Stromal cell of bone marrow (primary cell): ENCODE measurements at places on chromosomes 1 and 21.

- DNase-seq, result no peak
These were observed 15.1 kb downstream of the INAVA start for GRCh38 chr1:200909757-200910239.

- no peak for DNase-seq
These were observed 495 bp downstream of the SYNC start for GRCh38 chr1:32701951-32702598.

- no peak for DNase-seq
These were observed 154.5 kb upstream of the KCND3 start for GRCh38 chr1:112143871-112144441.

DNA sequence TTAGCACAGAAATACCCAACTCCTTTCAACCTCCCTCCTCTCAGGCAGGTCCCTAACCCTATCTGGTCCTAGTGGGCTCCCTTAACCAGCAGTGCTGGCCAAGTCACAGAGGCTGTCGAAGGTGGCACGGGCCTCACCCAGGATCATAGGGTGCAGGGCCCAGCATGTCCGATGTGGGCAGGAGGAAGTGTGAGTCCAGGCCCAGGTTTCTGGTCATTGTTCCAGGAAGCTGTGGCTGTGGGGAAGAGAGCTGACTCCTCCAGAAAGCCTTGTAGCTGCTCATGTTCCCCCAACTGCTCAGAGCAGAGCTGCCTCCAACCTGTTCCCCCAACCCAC, 2.4 kb downstream of the CCDC17 start:
- no peak for DNase-seq

- DNase-seq, result no peak
These were observed 1093.2 kb downstream of the ADGRL2 start for GRCh38 chr1:82893712-82894470.

- no peak for DNase-seq
These were observed 582.5 kb downstream of the USP25 start for GRCh38 chr21:16312321-16312720.

- DNase-seq, result no peak
These were observed 2.0 kb upstream of the TRNP1 start for GRCh38 chr1:26991310-26992116.

DNA sequence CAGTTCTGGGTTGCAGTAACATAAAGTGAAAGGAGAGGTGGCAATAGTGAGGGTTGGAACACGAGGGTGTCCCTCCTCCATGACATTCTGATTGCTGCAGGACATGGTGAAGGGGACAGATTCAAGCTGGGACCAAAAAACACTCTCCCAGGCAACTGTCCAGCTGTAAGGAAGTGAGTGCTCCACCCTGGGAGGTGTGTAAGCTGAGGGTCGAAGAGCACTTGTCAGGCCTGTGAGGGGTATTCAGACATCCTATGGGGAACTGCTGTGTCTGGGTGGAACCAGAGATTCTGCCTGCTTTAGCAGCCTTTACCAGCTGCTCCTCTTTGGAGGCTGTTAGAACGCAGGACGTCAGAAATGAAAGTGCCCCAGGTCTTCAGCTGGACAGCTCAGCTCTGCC, 212.1 kb downstream of the TRABD2B start:
- DNase-seq, result no peak

GRCh38 chr1:3019007-3019515, 2.2 kb upstream of the ACTRT2 start:
- DNase-seq, result no peak

- peak; percentile 72 for DNase-seq
These were observed 282.4 kb downstream of the HLX start for GRCh38 chr1:221161571-221162041.

DNA sequence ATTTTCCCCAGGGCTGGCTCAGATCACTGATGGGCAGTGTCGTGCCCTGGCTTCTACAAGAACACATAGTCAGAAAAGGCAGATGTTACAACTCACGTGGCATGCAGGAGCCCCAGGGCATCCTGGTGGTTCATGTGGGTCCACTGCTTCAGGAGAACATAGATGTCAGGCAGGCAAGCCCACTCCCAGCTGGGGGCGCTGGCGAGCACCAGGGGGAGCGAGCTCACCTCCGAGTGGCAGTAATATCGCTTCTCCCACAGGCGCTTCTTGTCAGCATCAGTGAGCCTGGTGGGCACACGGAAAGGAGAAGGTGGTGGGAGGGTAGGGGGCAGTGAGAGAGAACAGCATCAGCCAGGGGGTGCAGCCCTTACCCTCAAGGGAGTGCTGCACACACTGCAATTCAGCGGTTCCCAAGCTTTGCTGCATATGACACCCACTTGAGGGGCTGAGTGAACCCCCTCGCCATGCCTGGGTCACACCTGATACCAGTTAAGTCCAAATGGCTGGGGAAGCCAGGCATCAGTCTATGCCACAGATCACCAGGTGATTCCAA, 34.3 kb upstream of the PPP1R15B start:
- DNase-seq, result no peak

DNA sequence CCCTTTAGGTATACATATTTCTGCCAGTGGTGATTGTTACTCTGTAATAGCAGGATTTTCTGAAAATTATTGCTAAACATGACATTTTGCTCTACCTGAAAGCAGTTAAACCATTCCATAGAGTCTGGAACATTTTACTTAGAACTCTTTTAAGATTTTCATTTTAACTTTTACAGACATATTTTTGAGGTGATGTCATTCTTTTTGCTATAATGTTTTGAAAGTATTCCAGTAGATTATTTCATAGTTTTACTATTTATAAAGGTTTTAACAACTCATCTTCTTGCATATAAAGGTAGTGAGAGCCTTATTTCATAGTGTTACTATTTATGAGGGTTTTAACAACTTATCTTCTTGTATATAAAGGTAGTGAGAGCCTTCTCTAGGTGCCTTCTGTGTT, 42.9 kb downstream of the PTBP2 start:
- DNase-seq, result peak; percentile 1

- DNase-seq, result no peak
These were observed 25.0 kb downstream of the WNT4 start for GRCh38 chr1:22117851-22118250.

DNA sequence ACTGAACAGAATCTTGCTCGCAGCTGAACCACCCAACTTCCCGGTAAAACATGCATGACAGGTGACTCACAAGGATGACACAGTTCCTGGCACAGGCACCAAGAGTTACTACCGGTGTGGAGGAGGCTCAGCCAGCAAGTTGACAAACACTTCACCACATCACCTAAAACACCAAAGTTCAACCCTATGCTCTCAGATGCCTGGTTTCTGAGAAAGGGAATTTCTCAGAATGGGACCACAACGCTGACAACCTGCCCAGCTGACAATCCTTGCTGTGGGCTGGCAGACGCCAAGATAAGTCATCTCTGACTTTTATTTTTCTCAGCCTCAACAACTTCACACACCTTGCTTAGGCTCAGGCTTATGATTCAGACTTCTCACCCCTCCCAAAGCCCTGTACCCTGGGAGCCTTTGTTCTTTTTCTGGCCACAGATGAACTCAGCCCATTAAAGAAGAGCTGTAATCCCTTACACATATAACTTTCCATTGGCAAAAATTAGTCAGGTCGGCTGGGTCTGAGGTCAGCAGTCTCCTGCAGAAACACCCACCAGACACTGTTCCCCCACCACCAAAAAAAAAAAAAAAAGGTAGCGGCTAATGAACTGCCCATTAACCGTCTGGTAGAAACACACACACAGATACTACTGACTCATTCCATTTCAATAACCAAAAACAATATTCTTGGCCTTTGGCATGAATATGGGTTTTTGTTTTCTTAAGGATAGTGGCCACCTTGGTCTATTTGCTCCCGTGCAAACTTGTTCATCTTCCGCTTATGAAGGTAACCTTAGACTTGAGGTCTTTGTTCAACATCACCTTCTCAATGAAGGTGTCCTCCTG, 10.8 kb upstream of the TIAM1 start:
- peak; percentile 52 for DNase-seq

GRCh38 chr1:164337394-164337793, 221.6 kb upstream of the PBX1 start:
- no peak for DNase-seq

DNA sequence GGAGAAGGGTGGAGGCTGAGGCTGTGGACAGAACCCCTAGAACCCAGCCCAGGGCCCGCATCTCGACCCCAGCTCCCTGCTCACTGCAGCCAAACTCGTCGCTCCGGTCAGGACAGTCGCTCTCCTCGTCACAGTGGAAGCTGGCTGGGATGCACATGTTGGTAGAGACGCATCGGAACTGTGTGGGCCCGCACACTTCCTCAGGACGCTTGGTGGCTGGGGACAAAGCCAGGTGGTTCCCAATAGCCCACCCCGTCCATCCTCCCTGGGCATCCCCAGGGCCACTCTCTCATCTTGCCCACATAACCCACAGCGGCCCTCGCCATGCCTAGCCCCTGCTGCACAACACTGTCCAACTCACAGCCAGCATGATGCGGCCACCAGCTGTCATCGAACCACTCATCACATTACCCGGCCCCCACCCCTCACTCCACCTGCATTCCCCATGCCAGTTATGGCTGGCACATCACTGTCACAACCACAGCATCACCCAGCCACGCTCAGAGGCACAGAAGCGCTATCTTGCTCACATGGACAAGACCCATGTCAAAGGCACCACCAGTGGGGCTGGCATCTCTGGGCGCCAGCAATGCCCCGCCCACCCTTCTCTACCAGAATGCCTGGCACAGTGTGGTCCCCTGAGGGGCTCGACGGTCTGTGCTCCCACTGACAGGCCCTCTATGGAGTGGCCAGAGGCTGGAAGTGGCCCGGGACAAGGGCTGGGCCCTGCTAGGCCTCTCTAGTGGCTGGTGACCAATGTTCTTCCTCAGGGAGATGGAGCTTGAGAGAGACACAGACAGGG, 51.7 kb downstream of the HSPG2 start:
- DNase-seq, result no peak

DNA sequence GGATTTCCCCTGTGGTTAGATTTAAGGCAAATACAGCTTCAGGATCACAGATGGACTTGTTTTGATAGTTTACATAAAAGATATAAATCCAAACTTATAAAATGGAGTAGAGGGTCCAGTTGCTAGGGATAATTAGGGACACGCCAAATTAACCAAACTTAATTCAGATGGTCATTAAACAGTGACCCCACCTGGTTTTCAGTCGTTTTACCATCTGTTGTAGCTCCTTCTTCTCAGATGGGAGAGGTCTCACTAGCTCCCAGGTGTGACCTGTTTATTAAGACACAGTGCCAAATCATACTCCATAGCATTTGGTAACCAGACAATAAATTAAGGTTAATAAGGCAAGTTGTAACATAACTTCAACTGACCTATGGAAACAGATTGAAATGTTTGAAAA, 8.1 kb upstream of the GADD45A start:
- no peak for DNase-seq

DNA sequence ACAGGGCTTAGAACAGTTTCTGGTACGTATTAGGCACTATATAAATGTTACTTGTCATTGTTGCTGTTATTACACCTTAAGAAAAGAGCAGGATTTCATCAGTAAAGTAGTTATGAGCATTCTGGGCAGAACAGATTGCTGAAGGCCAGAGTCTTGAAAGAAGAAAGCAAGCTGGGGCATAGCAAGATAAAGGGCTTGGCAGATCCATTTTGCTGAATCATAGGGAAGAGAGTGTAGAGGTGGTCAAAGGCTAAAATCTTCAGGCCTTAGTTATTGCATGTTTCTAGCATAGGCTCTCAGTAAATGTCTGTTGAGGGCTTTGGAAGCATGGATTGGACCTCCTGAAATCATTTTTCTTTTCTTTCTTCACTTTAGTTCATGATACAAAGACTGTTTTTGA, 67.5 kb downstream of the PLA2G4A start:
- no peak for DNase-seq

GRCh38 chr1:93180723-93181613, at the start of gene CCDC18:
Gene CCDC18 (plus strand): TSS chr1:93180724. CDS start chr1:93183362, 2,638 bp downstream.
- no peak for DNase-seq

GRCh38 chr1:30472526-30472925, 250.9 kb downstream of the MATN1 start:
- DNase-seq, result no peak

DNA sequence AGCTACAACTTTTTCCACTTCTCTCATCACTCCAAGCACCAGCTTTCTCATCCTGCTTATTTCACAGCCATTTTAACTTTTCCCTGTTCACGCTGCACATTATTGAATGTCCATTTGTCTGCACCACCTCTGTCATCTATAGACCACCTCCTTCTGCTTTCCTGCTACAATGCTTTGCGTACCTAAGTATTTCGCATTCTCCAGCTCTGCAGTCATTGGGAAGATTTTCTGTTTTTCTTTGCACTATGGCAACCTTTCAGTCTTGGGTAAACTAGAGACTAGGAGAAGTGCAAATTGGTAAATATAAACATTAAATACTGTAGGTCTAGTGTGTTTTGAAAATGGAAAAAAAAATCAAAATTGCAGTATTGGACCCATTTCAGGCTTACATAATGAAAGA, 835 bp downstream of the CCDC30 start:
- no peak for DNase-seq

DNA sequence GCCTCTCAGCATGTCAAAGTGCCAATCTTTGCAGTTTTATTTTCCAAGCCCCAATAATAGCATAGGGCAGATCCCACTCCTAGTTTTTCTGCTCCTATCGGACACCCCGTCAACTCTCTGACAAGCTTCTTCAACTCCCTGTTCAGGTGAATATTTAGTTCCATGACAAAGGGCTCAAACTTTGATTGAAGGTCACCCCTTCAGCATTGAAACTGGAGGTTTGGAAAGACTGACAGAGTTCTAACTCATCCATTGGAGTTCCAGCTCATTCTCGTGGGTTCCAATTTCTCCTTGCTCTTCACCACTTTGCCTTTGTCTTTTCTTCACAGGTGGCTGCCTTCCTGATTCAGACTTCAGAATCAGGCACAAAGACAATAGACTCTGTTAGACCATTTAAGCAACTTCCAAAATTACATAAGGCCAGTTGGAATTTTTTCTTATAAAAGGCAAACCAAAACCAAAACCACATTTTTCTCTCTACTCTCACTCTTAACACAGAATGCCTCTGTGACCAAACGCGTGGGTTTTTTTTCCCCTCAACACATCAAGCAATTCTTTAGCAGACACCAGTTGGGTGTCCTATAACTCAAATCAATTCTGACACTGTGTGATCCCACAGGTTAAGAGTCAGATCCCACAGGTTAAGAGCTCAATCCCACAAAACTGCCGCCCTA, 169.3 kb upstream of the USP25 start:
- DNase-seq, result no peak

DNA sequence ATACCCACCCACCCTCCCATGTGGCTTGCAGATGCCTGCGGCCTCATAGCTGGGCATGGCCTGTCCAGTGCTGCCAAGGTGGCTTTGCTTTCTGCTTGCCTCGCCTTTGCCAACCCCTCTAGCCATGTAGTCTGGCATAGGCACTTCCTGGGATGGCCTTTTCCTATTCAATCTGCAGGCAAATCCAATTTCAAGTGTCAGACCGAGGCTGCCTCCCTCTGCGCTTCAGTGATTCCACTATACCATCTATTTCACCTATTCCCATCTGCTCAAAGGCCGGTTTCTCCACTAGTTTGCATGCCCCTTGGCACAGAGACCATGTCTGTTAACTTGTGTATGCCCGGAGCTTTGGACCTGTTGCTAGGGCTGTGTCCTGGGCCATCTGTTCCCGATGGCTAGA, 3.8 kb upstream of the ZBTB21 start:
- DNase-seq, result no peak

- DNase-seq, result no peak
These were observed 4.3 kb downstream of the GUK1 start for GRCh38 chr1:228144193-228144992.
